Upper lobe of left lung (tissue), 6 donors: ENCODE measurements at places on chromosomes 3 and 15. TPM values are rescaled to one million over a fixed set of nuclear protein-coding genes. Genes with fewer than 3 reads are reported as not detected.

UROC1 gene
- not detected for total RNA-seq

SUSD5 gene
- total RNA-seq: not detected

TERB2 gene
- not detected for total RNA-seq

LRTM1 gene
- total RNA-seq: not detected

IQCH gene
- total RNA-seq: 18.0 TPM

KLHL6 gene
- 43.7 TPM for total RNA-seq

- no peak overlapping the region for H3K4me3 ChIP-seq
- H3K27ac ChIP-seq: no peak overlapping the region
- DNase-seq: no peak
- H3K27me3 ChIP-seq: no peaks in the 10 kb centered on the region
- H3K4me1 ChIP-seq: peaks cover 30% of the 10 kb centered on the region
Observed at GRCh38 chr15:41919954-41920538, 26.2 kb upstream of the SPTBN5 start.

DNA sequence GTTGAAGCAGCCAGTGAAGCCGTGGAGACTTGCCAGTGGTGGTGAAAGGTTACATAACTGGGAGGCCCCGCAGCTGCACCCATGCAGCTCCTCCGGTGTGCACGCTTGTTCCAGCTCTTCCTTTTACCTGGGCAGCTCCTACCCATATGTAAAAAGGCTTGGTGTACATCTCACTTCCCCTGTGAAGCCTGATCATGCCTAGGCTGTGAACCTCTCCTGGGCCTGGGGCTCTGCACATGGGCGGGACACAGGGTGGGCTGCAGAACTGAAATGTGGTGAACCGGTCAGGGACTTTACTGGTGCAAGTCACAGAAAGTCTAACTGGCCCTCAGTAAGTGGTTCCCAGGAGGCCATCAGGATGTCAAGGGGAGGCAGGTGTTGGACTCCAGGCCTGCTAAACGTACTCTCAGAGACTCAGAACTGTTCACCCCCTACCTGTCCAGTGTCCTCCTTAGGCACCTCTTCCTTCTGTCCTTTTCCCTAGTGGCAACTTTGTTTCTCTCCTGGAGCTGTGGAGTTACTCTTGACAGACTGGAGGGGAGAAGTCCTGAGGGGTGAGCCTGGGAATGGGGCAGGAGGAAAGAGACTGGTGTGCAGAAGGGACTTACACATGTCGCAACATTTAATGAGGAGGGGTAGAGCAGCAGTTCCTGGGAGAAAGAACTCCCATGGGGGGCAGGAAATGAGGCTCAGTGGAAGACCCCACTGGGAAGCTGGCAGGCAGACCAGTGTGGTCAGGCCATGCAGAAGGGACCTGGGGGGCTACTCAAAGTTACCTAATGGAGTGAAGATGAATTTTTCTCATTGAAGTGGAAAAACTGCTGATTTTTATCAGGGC is 148.1 kb downstream of the EEFSEC start:
- H3K27ac ChIP-seq: no peak overlapping the region
- H3K4me1 ChIP-seq: no peaks in the 10 kb centered on the region
- H3K36me3 ChIP-seq: no peaks in the 10 kb centered on the region
- DNase-seq: no peak
- H3K4me3 ChIP-seq: no peak overlapping the region
- no peaks in the 10 kb centered on the region for H3K27me3 ChIP-seq

GRCh38 chr3:36475558-36475957 is 95.3 kb downstream of the STAC start:
- no peak overlapping the region for H3K27ac ChIP-seq
- no peak overlapping the region for H3K4me3 ChIP-seq

GRCh38 chr3:16529264-16529663 is 15.8 kb upstream of the RFTN1 start:
- H3K27me3 ChIP-seq: no peaks in the 10 kb centered on the region
- no peaks in the 10 kb centered on the region for H3K36me3 ChIP-seq
- H3K4me3 ChIP-seq: no peak overlapping the region
- no peaks in the 10 kb centered on the region for H3K4me1 ChIP-seq
- H3K27ac ChIP-seq: no peak overlapping the region
- DNase-seq: no peak

GRCh38 chr3:66800941-66801545 is 197.1 kb upstream of the KBTBD8 start:
- DNase-seq: no peak
- H3K27ac ChIP-seq: no peak overlapping the region
- H3K36me3 ChIP-seq: no peaks in the 10 kb centered on the region
- H3K4me1 ChIP-seq: no peaks in the 10 kb centered on the region
- H3K27me3 ChIP-seq: no peaks in the 10 kb centered on the region
- no peak overlapping the region for H3K4me3 ChIP-seq

DNA sequence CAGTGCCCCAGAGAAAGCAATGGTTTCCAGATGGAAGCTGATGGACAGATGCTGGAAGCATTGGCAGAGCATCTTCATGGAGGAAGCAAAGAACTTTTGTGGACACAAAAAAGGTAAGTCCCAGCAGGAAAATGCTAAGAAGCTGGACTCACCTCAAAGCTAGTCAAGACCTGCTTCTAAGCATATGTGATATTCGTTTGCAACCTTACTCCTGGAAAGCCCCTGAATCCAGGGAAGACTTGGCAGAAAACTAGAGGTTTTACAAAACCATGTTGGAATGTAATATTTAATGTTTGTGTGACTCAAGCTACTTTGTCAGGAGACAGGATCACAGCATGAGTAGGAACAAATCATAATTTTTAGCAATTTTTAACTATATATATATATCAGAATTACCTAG is 288.2 kb downstream of the BCHE start:
- no peaks in the 10 kb centered on the region for H3K4me1 ChIP-seq
- H3K4me3 ChIP-seq: no peak overlapping the region
- no peak overlapping the region for H3K27ac ChIP-seq
- no peaks in the 10 kb centered on the region for H3K27me3 ChIP-seq

DNA sequence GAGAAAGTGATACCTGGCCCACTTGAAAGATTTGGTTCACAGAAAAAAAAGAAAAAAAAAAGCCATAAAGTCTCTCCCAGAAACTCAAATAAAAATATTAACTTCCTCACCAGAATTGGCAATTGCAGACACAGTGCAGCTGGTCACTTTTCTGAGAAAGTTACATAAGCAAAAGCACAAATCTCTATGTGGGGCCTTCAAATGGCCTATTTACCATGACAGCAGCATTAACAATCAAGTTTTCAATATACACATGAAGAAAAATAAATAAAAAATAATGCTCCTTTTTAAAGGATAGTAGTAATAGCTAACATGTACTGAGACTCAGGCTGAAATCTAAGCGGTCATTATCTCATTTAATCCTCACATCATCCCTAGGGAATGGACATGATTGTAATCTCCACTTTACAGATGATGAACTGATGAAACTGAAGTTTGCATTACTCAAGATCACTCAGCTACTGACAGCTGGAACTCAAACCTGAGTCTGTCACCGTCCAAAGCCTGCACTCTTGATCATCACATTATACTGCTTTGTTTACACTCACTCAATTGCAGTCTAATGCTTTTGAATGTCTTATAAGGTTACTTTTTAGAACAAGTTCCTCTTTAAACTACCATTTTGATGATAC is 3.3 kb downstream of the NPTN start:
- peaks cover 75% of the 10 kb centered on the region for H3K4me1 ChIP-seq
- H3K4me3 ChIP-seq: no peak overlapping the region
- H3K27ac ChIP-seq: peak overlapping the region; percentile 100
- no peaks in the 10 kb centered on the region for H3K27me3 ChIP-seq
- no peak for DNase-seq

DNA sequence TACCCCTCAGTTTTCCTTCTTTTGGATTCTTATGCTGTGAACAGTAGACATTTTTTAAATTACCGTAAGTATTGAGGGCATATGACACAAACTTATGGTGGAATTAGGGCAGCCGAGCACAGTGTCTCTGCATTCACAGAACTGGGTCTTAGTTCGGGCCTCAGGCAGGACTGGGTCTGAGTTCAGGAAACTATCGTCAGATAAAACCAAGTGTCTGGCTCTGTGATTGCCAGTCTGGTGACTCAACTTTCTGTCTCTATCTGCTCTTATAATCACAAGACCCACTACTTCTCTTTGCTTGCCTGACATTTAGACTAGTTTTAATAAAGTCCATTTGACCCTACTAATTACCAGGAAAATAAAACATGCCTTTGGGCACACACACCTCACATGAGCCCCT is 146.2 kb downstream of the LMLN start:
- DNase-seq: no peak
- H3K4me3 ChIP-seq: no peak overlapping the region
- no peak overlapping the region for H3K27ac ChIP-seq
- H3K36me3 ChIP-seq: no peaks in the 10 kb centered on the region

DNA sequence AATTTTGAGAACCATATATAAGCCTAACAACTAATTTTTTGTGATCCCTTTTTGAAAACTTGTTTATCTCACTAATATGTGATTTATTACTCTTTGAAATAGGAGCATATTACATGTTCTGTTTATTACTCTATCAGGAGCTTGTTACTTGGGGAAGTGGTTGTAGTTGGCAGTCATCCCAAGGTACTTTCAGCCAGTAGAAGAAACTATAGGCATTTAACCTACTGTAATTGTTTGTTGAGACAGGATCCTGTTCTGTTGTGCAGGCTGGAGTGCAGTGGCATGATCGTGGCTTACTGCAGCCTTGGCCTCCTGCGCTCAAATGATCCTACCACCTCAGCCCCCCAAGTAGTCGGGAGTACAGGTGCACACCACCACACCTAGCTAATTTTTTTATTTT is 195.6 kb downstream of the TCF12 start:
- H3K4me3 ChIP-seq: no peak overlapping the region
- no peaks in the 10 kb centered on the region for H3K27me3 ChIP-seq
- H3K27ac ChIP-seq: no peak overlapping the region
- no peaks in the 10 kb centered on the region for H3K36me3 ChIP-seq

DNA sequence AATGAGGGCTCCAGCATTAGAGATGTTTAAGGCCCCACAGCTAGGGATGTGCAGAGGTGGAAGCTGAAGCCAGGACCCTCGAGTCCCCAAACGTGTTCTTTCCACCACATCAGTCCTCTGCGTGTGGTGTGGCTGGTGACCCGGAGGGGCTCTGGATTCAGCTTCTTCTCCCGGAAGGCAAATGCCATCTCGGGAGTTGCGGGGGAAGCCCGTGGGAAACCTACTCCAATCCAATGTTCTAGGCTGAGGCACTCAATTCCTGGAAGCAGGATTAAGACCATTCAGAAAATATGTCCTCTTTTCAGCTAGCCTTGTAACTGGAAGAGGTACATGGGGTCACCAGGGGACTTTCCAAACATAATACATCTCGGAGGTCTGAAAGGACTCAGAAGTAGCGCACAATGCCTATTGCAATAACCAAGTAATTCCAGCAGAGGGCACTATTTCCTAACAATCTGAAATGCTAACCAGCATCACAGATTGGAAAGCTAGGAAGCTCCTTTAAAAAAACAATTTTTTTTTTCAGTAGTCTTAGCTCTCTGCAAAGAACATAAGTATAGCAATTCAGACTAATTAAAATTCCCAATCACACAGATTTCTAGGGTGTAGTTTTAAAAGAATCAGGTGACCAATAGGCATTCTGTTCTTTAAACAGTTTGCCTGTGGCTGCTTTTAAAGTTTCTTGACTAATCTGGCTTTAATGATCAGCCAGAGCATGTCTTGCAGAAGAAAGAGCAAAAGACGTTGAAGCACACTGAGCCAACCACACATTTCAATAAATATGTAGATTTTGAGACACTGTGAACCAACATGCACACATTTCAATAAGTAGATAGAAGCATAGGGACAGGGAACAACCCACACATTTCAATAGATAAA is 36.1 kb downstream of the BNC1 start:
- no peaks in the 10 kb centered on the region for H3K36me3 ChIP-seq
- no peaks in the 10 kb centered on the region for H3K4me1 ChIP-seq
- H3K4me3 ChIP-seq: no peak overlapping the region
- no peak overlapping the region for H3K27ac ChIP-seq
- DNase-seq: no peak
- H3K27me3 ChIP-seq: no peaks in the 10 kb centered on the region

GRCh38 chr3:194203482-194204041 is 67.6 kb downstream of the HES1 start:
- DNase-seq: no peak
- H3K4me3 ChIP-seq: peak overlapping the region; percentile 48
- H3K36me3 ChIP-seq: no peaks in the 10 kb centered on the region
- no peak overlapping the region for H3K27ac ChIP-seq

GRCh38 chr3:181614878-181615277 is 96.8 kb upstream of the SOX2 start:
- H3K36me3 ChIP-seq: no peaks in the 10 kb centered on the region
- H3K4me3 ChIP-seq: no peak overlapping the region
- DNase-seq: no peak
- H3K4me1 ChIP-seq: no peaks in the 10 kb centered on the region
- H3K27ac ChIP-seq: no peak overlapping the region

DNA sequence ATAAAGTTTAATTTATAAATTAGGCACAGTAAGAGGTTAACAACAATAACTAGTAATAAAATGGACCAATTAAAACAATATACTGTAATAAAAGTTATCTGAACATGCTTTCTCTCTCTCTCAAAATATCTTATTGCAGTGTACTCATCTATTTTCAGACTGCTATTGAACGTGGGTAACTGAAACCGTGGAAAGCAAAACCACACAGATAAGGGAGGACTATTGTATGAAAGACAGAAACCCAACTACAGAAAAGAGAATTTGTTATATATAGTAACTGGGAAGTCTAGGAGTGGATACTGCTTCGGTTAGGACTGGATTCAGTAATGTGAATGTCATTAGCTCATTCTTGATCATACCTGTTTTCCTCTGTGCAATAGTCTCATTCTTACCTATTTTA is 119.3 kb upstream of the DAZL start:
- H3K36me3 ChIP-seq: no peaks in the 10 kb centered on the region
- H3K27ac ChIP-seq: no peak overlapping the region
- no peaks in the 10 kb centered on the region for H3K27me3 ChIP-seq
- no peaks in the 10 kb centered on the region for H3K4me1 ChIP-seq
- H3K4me3 ChIP-seq: no peak overlapping the region

DNA sequence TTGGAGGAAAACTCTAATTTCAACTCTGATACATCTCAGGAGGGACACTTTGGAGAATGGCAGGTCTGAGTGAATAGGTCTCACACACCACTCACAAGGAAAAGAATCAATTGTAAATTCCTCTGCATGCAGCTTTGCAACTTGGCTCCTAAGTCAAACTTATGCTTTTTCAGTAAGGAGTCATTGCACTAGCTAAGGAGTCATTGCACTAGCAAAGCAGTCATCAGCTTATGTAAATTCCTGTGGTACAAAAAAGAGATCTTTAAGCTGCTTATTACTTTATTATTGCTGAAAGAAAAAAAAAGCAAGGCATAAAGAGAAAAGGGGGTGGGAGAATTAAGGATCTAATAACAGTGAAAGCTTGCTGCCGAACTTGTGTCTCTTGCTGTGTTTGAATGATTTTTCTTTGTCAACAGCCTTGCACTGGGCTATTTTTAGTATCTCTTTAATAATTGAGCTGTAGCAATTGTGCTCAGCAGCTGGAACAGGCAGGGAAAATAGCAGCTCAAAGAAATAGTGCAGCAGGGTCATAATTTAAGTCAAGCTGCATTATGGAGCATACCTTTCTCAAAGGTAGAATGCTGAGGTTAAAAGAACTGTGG is 154.3 kb upstream of the ARPP21 start:
- H3K27me3 ChIP-seq: no peaks in the 10 kb centered on the region
- H3K4me3 ChIP-seq: no peak overlapping the region
- no peak overlapping the region for H3K27ac ChIP-seq
- no peaks in the 10 kb centered on the region for H3K36me3 ChIP-seq
